ENCODE measurements at places on chromosomes 5 and 9.
A peak's percentile ranks its signal among the peaks of the same experiment; 100 is the strongest.

GRCh38 chr5:43298443-43298842 lies 14.8 kb downstream of the HMGCS1 start:
- H3K27ac ChIP-seq: no peak overlapping the region
- no peak for DNase-seq
- H3K4me3 ChIP-seq: no peak overlapping the region
- H3K27me3 ChIP-seq: no peaks in the 10 kb centered on the region
- H3K4me1 ChIP-seq: no peaks in the 10 kb centered on the region

DNA sequence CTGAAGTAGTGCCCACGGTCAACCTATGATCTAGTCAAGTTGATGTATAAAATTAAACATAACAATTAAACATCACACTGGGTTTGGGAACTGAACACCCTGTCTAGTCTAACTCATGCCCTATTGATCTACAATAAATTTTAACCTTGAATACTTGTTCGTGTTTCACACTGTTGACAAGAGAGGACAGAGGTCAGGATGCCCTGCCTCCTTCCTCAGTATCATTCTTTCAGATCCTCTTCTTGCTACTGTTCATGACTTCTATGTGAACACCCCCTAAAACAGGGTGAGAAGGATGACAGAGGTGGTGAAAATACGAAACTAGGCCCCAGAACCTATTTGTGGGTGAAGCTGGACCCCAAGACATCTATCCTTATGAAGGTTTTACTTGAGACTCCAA lies 8.1 kb upstream of the MAT2B start:
- no peaks in the 10 kb centered on the region for H3K27me3 ChIP-seq
- H3K27ac ChIP-seq: no peak overlapping the region
- H3K4me3 ChIP-seq: no peak overlapping the region
- H3K4me1 ChIP-seq: no peaks in the 10 kb centered on the region
- no peak for DNase-seq

DNA sequence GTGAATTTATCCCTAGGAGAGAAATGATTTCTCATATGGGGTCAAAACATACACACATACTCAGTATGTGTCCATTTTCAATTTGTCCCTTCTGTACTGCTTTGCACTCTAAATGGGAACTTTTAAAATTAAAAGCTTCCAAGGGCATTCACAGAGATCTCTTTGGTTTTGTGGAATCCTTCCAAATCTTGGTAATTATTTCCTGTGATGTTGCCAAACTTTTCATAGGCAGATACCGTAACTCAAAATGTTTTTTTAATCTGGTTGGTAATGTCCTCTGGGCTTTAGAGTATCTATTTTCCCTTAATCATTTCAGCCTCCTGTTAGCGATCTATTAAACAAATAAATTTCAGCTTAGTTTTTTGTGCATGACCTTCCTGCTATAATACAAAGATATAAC lies 282.4 kb downstream of the ARHGEF28 start:
- H3K4me1 ChIP-seq: no peaks in the 10 kb centered on the region
- H3K36me3 ChIP-seq: peaks cover 6% of the 10 kb centered on the region
- H3K27me3 ChIP-seq: no peaks in the 10 kb centered on the region
- no peak overlapping the region for H3K27ac ChIP-seq

GRCh38 chr5:60492958-60493357 lies 207.0 kb downstream of the DEPDC1B start:
- H3K4me1 ChIP-seq: no peaks in the 10 kb centered on the region
- no peaks in the 10 kb centered on the region for H3K36me3 ChIP-seq
- DNase-seq: no peak
- no peak overlapping the region for H3K27ac ChIP-seq
- H3K4me3 ChIP-seq: no peak overlapping the region

GRCh38 chr9:134365791-134366222 lies 39.6 kb downstream of the RXRA start:
- H3K27ac ChIP-seq: peak overlapping the region; percentile 63
- H3K4me3 ChIP-seq: no peak overlapping the region
- H3K36me3 ChIP-seq: no peaks in the 10 kb centered on the region
- peaks cover 73% of the 10 kb centered on the region for H3K4me1 ChIP-seq
- no peak for DNase-seq

- no peaks in the 10 kb centered on the region for H3K27me3 ChIP-seq
- H3K36me3 ChIP-seq: no peaks in the 10 kb centered on the region
- DNase-seq: no peak
- H3K4me3 ChIP-seq: no peak overlapping the region
- H3K27ac ChIP-seq: no peak overlapping the region
- no peaks in the 10 kb centered on the region for H3K4me1 ChIP-seq
These were observed 74.5 kb upstream of the MAP1B start for GRCh38 chr5:72032788-72033187.

GRCh38 chr9:87112656-87113055 lies 165.3 kb upstream of the GAS1 start:
- H3K27ac ChIP-seq: no peak overlapping the region
- H3K27me3 ChIP-seq: no peaks in the 10 kb centered on the region
- no peaks in the 10 kb centered on the region for H3K4me1 ChIP-seq
- no peak for DNase-seq
- no peaks in the 10 kb centered on the region for H3K36me3 ChIP-seq

- no peak for DNase-seq
- H3K27ac ChIP-seq: no peak overlapping the region
- no peak overlapping the region for H3K4me3 ChIP-seq
- no peaks in the 10 kb centered on the region for H3K4me1 ChIP-seq
- H3K27me3 ChIP-seq: no peaks in the 10 kb centered on the region
These were observed 141.4 kb upstream of the PANK3 start for GRCh38 chr5:168720575-168720974.

- peaks cover 34% of the 10 kb centered on the region for H3K36me3 ChIP-seq
- peak overlapping the region; percentile 65 for H3K4me3 ChIP-seq
- DNase-seq: no peak
These were observed 2.9 kb downstream of the ZFAND5 start for GRCh38 chr9:72362118-72362531.

DNA sequence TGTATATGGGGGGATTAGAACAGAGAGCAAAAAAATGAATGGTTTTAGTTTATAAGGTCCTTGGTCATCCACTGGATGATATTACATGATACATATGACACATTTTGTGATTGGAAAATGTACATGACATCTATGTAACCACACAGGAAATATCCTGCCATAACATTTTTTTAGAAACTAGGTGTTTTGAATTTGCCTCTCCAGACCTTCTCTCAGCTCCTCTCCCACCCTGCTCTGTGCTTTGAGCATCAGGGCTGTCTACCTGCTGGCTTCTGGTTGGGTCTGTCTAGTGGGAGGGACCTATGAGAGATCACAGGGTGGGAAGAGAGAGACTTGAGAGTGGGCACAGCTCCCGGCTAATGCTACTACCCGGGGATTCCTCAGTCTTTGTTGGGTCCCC lies 24.4 kb downstream of the AKNA start:
- DNase-seq: peak; percentile 25
- no peak overlapping the region for H3K27ac ChIP-seq
- H3K4me1 ChIP-seq: no peaks in the 10 kb centered on the region

GRCh38 chr5:67999391-67999790 lies 216.2 kb upstream of the PIK3R1 start:
- no peak overlapping the region for H3K4me3 ChIP-seq
- no peaks in the 10 kb centered on the region for H3K36me3 ChIP-seq
- H3K4me1 ChIP-seq: no peaks in the 10 kb centered on the region

DNA sequence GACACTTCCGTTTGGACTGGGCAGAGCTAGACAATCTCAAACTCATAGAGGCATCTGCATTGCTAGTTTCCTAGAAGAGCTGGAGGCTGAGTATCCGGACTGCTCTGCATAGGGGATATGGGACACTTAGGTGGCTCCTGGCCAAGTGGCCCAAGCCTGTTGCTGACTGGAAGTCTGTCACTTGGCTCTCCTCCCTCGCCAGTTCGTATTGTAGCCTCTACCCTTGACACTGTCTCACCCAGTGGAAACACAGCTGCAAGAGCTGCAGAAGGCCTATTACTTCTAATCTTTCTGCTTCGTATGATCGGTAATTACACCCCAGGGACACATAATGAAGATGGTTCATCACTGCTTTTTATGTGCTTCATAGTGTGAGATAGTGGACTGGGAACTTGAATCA lies 34.7 kb downstream of the ITGA1 start:
- no peak for DNase-seq
- no peaks in the 10 kb centered on the region for H3K36me3 ChIP-seq
- no peaks in the 10 kb centered on the region for H3K4me1 ChIP-seq
- H3K27ac ChIP-seq: no peak overlapping the region
